ENCODE measurements at places on chromosomes 7 and 10. TPM values are rescaled to one million over a fixed set of nuclear protein-coding genes. Genes with fewer than 3 reads are reported as not detected.

MSS51 gene
- total RNA-seq: 1.9 TPM

NKX1-2 gene
- not detected for total RNA-seq

CYTH3 gene
- total RNA-seq: 27.6 TPM

PIK3CG gene
- 0.66 TPM for total RNA-seq

CYP3A4 gene
- total RNA-seq: not detected

ENTPD1 gene
- not detected for total RNA-seq

LIMK1 gene
- 94.5 TPM for total RNA-seq

CAV2 gene
- total RNA-seq: 37.9 TPM

PLXNA4 gene
- total RNA-seq: 1.9 TPM

FAM237B gene
- not detected for total RNA-seq

PDGFA gene
- total RNA-seq: 177 TPM

ASZ1 gene
- not detected for total RNA-seq

TECTB gene
- total RNA-seq: not detected

TCF7L2 gene
- 13.8 TPM for total RNA-seq

NAT16 gene
- not detected for total RNA-seq

AVPI1 gene
- total RNA-seq: 55.8 TPM

BHLHA15 gene
- 16.2 TPM for total RNA-seq

STOX1 gene
- 0.43 TPM for total RNA-seq

VIPR2 gene
- not detected for total RNA-seq

NOM1 gene
- 25.9 TPM for total RNA-seq

PLCE1 gene
- 0.29 TPM for total RNA-seq

ELFN1 gene
- under 0.01 TPM for total RNA-seq

PITX3 gene
- not detected for total RNA-seq

LRRTM3 gene
- total RNA-seq: not detected

PPP1R17 gene
- not detected for total RNA-seq

LRIT1 gene
- not detected for total RNA-seq

MOGAT3 gene
- not detected for total RNA-seq

COX19 gene
- 11.2 TPM for total RNA-seq

IFIT1 gene
- 11.4 TPM for total RNA-seq

SLC16A9 gene
- total RNA-seq: under 0.01 TPM

GJD4 gene
- total RNA-seq: not detected

FAM149B1 gene
- 16.3 TPM for total RNA-seq

HABP2 gene
- not detected for total RNA-seq

NANOS1 gene
- total RNA-seq: 0.66 TPM

WEE2 gene
- total RNA-seq: not detected

All from placental pericyte (primary cell).